ENCODE measurements at places on chromosomes 4 and X.
A peak's percentile ranks its signal among the peaks of the same experiment; 100 is the strongest.

GRCh38 chrX:13376857-13377549 lies 57.1 kb upstream of the ATXN3L start:
- DNase-seq = no peak

DNA sequence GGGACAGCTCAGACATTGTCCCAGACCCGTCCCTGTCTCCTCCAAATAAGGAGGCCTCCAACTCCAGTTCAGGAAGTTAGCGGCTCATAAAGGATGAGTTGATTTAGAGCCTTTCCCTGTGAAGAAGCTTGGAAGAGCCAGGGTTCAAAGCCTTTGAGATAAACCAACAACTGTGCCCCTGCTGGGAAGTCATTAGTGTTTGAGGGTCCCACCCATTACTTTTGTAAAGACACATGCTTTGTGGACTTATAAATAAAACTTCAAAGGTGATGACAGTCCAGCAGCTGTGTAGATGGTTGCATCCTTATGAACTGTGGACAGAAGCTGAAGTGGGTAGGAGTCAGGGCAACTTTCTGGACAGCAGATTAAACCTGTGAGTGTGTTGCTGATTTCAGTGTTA lies 86.0 kb upstream of the PGRMC2 start:
- no peak for DNase-seq

DNA sequence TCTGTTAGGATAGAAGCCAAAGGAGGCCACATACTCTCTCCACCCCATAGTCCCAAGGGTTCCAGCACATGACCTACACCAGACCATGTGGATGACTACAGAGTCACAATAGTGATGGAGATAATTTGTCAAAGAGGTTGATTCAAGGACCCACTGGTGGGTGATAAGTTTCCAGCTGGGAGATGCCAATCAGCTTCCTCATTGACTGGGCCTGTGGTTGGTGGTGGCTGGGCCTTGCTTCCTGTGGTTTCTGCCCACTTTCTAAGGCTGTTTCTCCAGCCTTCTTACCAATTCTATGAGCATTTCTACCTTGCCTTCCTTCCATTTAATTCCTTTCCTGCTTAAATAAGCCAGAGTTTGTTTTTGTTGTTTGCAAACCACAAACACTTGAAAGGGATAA lies 95.5 kb upstream of the CPEB2 start:
- DNase-seq = no peak

GRCh38 chr4:117479673-117480072 lies 394.3 kb upstream of the TRAM1L1 start:
- no peak for DNase-seq

- DNase-seq = no peak
These were observed 44.5 kb downstream of the SYTL5 start for GRCh38 chrX:38050806-38051205.

GRCh38 chr4:134024251-134024650 lies 177.3 kb downstream of the PABPC4L start:
- DNase-seq = no peak

GRCh38 chr4:143514169-143514495 lies 630 bp downstream of the SMARCA5 start:
- no peak for DNase-seq

DNA sequence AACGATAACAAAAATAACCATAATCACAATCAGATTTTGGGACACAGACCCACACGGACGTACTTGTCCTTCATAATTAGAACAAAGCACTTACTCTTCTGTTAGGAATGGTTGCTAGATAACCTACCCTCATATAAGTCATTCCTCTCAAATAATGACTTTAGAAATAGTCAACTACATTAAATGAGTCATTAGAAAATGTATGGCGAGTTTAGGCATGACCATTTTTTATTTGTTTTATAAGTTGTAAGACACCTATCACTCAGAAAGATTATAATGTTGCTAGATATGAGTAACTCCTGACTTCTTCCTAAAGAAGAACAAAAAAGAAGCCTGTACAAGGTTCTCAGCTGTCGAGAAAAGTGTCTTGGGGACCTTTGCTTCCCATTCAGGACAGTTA lies 1637.5 kb upstream of the PCDH7 start:
- no peak for DNase-seq

DNA sequence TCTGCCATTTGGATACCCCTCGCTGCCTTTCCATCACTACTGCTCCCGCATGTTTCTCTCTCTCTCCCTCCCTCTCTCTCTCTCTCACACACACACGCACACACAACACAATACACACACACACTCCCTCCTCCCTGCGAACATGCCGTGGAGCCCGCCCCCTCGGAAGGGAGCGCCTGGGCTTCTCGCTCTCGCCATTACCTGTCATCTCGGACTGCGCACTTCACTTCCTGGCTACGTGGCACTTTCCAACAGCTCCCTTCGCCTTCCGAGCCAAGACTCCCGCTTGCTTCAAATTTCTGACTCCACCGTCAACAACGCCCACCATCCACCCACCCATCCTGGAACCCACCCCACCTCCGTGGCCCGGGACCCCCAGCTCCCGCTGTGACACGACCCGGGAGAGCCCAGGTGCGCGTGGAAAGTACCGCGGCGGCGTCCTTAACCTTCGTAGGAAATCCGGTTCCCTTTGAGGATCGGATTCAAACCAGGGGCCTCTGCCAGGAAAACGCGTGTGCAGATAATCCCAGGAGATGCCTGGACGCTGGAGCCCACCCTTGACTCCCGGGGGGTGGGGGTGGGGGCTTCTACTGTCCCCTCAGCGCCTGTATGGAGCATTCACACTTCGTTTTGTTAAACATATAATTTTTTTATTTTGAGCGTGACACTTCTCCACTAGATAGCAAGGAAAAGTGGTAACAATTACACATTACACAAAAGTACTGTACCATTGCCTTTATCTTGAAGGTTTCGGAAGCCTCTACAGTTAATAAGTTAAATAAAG lies 12.5 kb downstream of the ARX start:
- DNase-seq = no peak

- no peak for DNase-seq
These were observed 62.9 kb upstream of the FRAS1 start for GRCh38 chr4:77994194-77994721.

- DNase-seq = no peak
These were observed 1036.2 kb upstream of the GRID2 start for GRCh38 chr4:91267543-91267942.

DNA sequence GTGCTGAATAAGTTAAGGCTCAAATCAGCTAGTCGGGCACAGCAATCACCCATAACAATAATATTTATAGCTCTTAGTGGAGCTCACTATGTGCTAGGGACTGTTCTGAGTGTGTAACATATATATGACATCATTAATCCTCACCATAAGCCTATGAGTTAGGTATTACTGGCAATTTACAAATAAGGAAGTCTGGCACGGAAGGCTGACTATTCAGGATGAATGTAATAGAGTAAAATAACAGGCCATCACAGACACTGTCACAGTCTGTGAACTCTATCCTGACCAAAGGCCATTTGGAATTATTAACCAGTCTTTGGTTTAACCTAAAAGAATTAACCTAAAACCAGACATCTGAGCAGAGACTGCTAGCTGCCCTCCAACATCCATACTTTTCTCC lies 119.3 kb downstream of the C4orf51 start:
- DNase-seq = no peak

DNA sequence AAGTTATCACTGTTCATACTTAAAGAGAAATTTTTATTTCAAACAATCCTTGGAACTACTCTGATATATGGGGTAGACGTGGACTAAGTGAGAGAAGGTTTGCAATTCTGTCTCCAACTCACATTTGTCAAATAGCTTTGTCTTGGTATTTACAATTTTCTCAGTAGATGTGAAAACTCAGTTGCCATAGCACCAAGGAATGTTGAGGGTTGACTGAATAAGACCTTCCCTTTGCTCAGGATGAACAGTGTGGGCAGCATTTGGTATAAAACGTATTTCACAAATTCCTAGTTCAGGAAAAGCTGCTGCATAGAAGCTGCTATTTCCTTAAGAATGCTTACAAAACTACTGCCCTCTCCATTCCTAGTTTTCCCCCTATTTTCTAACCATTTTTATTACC lies 399.5 kb downstream of the NKX6-1 start:
- no peak for DNase-seq

GRCh38 chr4:94724016-94724790 lies 33.6 kb upstream of the BMPR1B start:
- DNase-seq = no peak

GRCh38 chrX:55127692-55128091 lies 38.9 kb downstream of the PAGE2 start:
- no peak for DNase-seq

- no peak for DNase-seq
These were observed 10.6 kb upstream of the BCOR start for GRCh38 chrX:40108162-40108958.

GRCh38 chr4:44221407-44221806 lies 227.2 kb downstream of the KCTD8 start:
- no peak for DNase-seq

GRCh38 chrX:55028040-55028439 lies 2.7 kb downstream of the ALAS2 start:
- no peak for DNase-seq

DNA sequence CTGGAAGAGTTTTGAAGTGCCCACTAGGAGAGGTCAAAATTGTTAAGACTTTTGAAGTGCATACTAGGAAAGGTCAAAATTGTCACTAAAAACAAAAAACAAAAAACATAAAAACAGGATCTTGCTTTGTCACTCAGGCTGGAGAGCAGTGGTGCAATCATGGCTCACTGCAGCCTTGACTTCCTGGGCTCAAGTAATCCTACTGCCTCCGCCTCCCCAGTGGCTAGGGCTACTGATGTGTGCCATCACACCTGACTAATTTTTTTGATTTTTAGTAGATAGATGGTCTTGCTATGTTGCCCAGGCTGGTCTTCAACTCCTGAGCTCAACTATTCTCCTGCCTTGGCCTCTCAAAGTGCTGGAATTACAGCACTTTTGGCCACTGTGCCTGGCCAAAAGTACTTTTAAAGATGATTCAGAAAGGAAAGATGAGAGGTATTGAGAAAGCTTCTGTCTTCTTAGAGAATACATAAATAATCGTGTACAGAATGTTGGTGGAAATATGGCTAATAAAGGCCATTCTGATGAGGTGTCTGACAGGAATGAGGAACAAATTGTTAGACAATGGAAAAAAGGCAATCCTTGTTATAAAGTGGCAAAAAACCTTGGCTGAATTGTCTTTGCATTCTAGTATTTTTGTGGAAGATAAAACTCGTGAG lies 43.3 kb upstream of the STX18 start:
- DNase-seq = no peak

- no peak for DNase-seq
These were observed 61.8 kb downstream of the BMPR1B start for GRCh38 chr4:94819371-94820168.

- peak; percentile 35 for DNase-seq
These were observed 968 bp downstream of the GPRIN3 start for GRCh38 chr4:89306486-89307177.

DNA sequence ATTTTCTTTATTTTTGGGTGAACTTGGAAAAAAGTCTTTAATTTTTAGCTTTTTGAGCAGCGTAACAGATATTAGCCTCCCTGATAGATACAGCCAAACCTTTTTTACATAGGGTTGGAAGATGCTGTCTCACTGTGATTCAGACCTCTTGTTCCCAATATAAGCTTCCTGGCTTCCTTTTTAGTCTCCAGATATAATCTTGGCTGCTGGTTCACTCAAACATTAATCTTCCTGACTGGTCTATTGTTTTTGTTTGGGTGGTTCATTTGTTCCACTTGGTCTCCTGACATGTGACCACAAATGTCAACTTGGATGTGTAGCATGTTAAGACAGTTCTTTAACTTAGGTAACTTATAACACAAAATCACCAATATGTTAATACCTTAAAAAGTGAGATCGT lies 23.0 kb downstream of the RPA4 start:
- no peak for DNase-seq

DNA sequence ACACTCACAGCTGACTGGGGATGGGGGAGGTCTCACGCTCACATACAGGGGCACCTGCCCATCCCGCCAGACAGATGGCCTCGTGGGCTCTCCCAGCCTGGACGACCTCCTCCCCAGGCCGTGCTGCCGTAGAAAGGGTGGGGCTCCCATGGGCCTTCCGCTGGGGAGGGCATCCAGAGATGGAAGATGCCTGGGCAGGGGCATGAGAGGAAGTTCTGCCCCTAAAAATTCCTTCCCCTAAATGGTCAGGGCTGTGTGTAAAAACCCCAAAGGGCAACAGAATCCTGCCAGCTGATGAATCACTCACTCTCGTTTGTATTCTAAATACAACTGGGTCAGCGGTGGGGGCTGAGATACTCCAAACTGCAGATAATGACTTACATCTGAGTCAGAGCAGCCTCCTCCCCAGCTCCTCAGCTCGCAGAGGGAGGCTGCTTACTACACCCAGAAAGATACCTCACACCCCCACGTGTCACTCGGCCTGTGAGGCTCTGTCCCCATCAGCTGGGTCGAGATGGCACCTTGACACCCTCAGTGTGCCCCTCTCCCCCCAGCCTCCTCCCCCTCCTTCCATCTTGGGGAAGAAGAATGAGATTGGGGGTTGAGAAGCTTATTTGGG lies 10.1 kb downstream of the WDR1 start:
- DNase-seq = peak; percentile 71

GRCh38 chr4:1568855-1569460 lies 115.2 kb downstream of the FAM53A start:
- DNase-seq = no peak

GRCh38 chr4:40403081-40403480 lies 67.9 kb downstream of the CHRNA9 start:
- no peak for DNase-seq

- DNase-seq = no peak
These were observed 169.7 kb downstream of the PALLD start for GRCh38 chr4:168666531-168666930.

- DNase-seq = no peak
These were observed 57.3 kb upstream of the WDR19 start for GRCh38 chr4:39124885-39125599.

DNA sequence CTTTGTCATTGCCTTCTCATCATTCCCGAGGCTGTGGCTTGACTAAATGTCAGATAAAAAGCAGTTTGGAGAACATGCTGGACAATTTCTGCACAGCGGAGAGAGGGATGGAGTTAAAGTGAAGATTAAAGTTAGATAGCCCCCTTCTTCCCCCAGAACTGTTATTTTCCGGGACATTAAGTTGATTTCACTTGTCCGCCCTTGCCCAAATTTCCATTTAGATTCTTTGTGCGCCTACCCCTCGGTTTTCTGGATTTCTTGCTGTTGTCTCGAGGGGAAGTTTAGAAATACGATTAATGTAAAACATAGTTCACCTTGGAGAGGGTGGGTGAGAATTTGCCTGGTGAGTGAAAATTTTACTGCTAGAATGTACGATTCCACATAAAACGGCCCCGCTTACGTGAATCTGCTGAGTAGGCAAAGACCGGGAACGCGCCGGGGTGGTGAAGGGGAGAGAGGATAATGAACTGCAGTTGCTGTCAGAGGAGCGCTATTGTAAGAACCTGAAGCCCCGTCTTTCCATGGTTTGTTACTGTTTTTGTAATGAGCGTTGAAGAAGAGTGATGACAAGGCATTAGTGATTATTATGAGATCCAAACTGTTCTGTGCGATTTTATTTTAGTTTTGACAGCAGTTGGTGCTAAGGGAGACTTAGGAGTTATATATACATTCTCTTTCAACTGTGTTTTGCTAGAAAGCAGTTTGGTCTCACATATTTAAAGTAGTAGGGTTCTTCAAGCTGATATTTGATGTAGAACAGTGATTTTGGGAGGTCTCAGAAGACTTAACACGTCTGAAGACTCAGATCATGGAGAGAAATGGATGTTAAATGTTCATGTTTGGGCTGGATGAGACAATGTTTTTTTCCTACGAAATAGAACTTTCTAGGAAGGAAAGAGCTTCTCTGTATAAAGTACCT lies 73.0 kb downstream of the AFF1 start:
- DNase-seq = peak; percentile 26

GRCh38 chr4:187283201-187283955 lies 559.7 kb upstream of the FAT1 start:
- DNase-seq = no peak
